ENCODE measurements at places on chromosomes 16 and 17.

GRCh38 chr17:55407641-55408566 is 13.7 kb downstream of the MMD start:
- no peaks in the 10 kb centered on the region for H3K27me3 ChIP-seq
- DNase-seq = no peak
- H3K4me1 ChIP-seq = no peaks in the 10 kb centered on the region
- H3K4me3 ChIP-seq = no peak overlapping the region
- H3K36me3 ChIP-seq = peaks cover 33% of the 10 kb centered on the region

DNA sequence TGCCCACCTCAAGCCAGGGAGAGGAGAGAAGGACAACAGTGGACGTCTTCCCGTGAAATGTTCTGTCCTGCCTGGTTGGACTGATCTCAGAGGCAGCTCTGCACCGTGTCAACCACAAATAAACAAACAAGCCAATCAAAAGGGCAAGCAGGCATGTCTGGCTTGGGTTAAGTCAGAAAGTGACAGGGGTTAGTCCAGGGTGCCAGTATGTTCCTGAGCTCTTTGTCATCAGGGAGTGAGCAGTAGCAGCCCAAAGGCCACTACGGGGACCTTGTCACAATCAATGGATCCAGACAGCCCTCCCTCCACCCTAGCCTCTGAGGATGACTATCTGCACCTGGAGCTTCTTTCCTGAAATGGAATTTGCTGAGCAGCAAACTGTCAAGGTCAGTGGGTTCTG is 35.0 kb downstream of the CNGB1 start:
- H3K4me3 ChIP-seq = no peak overlapping the region
- H3K27me3 ChIP-seq = no peaks in the 10 kb centered on the region
- H3K27ac ChIP-seq = no peak overlapping the region
- DNase-seq = no peak
- no peaks in the 10 kb centered on the region for H3K36me3 ChIP-seq

DNA sequence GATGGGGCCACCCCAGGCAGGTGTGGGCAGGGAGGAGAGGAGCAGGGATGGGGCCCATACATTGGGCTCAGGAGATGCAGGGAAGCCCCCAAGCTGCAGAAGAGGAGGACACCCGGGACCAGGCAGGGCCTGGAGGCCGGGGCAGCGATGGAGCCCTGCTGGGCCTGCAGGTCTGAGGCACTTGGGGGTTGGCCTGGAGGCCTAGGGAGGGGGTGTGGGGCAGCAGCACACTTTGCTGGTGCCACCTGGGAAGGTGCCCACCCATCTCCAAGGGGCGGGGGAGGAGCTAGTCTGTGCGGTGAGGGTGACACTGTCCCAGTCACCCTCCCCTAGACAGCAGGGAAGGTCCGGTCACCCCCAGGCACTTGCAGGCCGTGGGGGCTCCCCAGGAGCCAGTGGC is 6.4 kb upstream of the CCDC57 start:
- no peaks in the 10 kb centered on the region for H3K36me3 ChIP-seq
- no peak overlapping the region for H3K4me3 ChIP-seq
- no peak overlapping the region for H3K27ac ChIP-seq
- H3K4me1 ChIP-seq = peaks cover 28% of the 10 kb centered on the region
- no peak for DNase-seq

- peaks cover 18% of the 10 kb centered on the region for H3K36me3 ChIP-seq
- peaks cover 10% of the 10 kb centered on the region for H3K4me1 ChIP-seq
- H3K27me3 ChIP-seq = no peaks in the 10 kb centered on the region
- H3K4me3 ChIP-seq = peak within 1 kb of the TSS; percentile 65
- H3K27ac ChIP-seq = peak within 1 kb of the TSS; percentile 14
Observed at GRCh38 chr17:81902023-81902652, at the start of gene NPB. Gene NPB (plus strand): TSS chr17:81902238. CDS start chr17:81902278, 40 bp downstream.

GRCh38 chr16:81315271-81316175 is 761 bp downstream of the GAN start:
- no peaks in the 10 kb centered on the region for H3K36me3 ChIP-seq
- H3K4me1 ChIP-seq = no peaks in the 10 kb centered on the region
- H3K27me3 ChIP-seq = no peaks in the 10 kb centered on the region
- peak overlapping the region; percentile 91 for H3K27ac ChIP-seq
- peak; percentile 68 for DNase-seq
- peak overlapping the region; percentile 95 for H3K4me3 ChIP-seq

GRCh38 chr17:68706356-68706920 is 105.3 kb upstream of the FAM20A start:
- no peak for DNase-seq
- H3K4me1 ChIP-seq = no peaks in the 10 kb centered on the region
- no peaks in the 10 kb centered on the region for H3K36me3 ChIP-seq
- no peak overlapping the region for H3K4me3 ChIP-seq

DNA sequence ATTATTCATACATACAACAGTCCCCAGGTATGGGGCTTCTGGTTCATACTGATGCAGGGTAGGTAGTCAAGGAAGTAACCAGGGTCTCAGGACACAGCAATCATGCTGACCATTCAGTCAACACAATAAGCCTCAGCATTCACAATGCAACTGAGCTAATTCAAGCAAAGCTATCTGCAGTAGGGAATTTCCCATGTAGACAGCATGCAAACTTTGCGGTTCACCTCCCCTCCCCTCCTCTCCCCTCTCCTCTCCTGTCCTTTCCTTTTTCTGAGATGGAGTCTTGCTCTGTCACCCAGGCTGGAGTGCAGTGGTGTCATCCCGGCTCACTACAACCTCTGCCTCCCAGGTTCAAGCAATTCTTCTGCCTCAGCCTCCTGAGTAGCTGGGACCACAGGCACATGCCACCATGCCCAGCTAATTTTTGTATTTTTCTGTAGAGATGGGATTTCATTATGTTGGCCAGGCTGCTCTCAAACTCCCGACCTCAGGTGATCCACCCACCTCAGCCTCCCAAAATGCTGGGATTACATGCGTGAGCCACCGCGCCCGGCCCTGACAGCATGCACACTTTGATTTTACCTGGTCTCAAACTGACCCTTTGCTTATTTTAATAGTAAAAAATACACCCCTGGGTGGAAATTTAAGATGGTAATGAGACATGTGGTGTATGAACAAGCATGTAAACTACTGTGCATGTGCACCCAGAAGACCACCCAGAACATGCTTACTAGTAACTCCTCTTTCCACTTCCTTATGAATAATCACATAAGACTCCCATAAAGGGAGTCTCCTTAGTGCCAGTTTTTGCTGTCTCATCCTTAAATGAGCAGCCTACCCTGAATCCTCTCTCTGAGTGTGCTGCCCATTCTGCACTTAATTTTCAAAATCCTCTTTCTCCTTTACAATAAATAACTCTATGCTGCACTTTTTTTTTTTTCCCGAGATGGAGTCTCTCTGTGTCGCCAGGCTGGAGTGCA is 9.3 kb upstream of the RNF135 start:
- peak; percentile 56 for DNase-seq
- no peak overlapping the region for H3K4me3 ChIP-seq
- no peaks in the 10 kb centered on the region for H3K27me3 ChIP-seq
- no peaks in the 10 kb centered on the region for H3K4me1 ChIP-seq
- no peak overlapping the region for H3K27ac ChIP-seq
- H3K36me3 ChIP-seq = no peaks in the 10 kb centered on the region

GRCh38 chr17:82201498-82201910 is 11.1 kb downstream of the CCDC57 start:
- H3K36me3 ChIP-seq = peaks cover 3% of the 10 kb centered on the region
- H3K27ac ChIP-seq = no peak overlapping the region
- H3K4me3 ChIP-seq = no peak overlapping the region
- no peaks in the 10 kb centered on the region for H3K27me3 ChIP-seq
- H3K4me1 ChIP-seq = peaks cover 7% of the 10 kb centered on the region

- no peaks in the 10 kb centered on the region for H3K27me3 ChIP-seq
- DNase-seq = no peak
- no peak overlapping the region for H3K4me3 ChIP-seq
Observed at GRCh38 chr17:18993905-18994526, 10.5 kb downstream of the FAM83G start.

DNA sequence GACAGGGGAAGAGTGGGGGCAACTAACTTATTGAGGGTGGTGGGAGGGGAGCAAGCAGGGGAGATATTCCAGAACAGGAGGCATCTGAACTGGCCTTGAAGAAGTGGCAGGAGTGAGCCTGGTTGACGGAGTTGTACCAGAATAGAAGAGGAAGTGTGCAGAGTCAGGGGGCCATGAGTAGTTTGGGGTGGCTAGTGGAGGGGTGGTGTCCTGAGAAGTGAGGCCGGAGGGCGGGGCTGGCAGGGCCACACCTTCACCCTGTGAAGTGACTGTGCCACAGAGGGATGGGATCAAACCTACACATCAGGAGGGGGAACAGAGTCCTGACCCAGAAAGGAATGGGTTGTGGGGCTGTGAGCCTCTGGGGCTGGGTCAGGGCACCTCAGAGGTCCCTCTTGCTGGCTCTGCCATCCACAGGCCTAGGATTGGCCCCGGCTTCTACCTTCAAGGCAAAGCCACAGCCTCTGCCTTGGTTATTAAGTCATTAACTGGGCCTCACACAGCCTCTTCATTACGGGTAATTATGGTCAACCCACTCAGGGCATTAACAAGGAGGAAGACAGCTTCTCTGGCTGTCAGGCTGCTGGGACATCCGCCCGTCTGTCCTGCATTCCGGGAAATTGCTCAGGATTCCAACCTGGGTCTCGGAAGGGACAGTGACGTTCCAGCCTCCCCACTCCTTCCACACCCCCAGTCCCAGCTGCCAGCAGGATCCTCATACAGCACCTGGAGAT is 12.7 kb downstream of the SPNS2 start:
- no peaks in the 10 kb centered on the region for H3K27me3 ChIP-seq
- H3K36me3 ChIP-seq = no peaks in the 10 kb centered on the region
- no peak for DNase-seq
- peaks cover 24% of the 10 kb centered on the region for H3K4me1 ChIP-seq

DNA sequence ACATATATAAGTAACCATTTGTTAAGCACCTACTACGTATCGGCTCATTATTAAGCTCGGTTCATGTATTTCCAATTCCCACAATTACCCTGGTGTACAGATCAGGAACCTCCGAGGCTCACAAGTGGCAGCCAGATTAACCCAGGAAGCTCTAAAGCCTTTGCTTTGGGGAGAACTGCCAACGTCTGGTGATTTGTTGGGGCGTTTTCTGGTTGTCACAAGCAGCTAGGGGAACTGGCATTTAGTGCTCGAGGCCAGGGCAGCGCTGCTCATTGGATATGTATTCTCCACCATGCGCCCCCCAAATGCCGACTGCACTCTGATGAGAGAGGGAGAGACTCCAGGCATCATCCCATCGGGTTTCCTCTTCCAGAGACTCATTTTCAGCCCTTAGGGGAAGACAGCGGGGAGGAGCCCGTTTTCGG is 541 bp downstream of the ZNF18 start:
- peak overlapping the region; percentile 71 for H3K4me3 ChIP-seq
- DNase-seq = peak; percentile 65
- peak overlapping the region; percentile 88 for H3K27ac ChIP-seq
- H3K36me3 ChIP-seq = peaks cover 12% of the 10 kb centered on the region

GRCh38 chr17:5901731-5902130 is 168.4 kb upstream of the WSCD1 start:
- no peaks in the 10 kb centered on the region for H3K27me3 ChIP-seq
- no peak overlapping the region for H3K27ac ChIP-seq
- no peaks in the 10 kb centered on the region for H3K4me1 ChIP-seq
- no peak overlapping the region for H3K4me3 ChIP-seq
- DNase-seq = no peak

- H3K36me3 ChIP-seq = peaks cover 25% of the 10 kb centered on the region
- no peaks in the 10 kb centered on the region for H3K27me3 ChIP-seq
- H3K4me3 ChIP-seq = no peak overlapping the region
- H3K4me1 ChIP-seq = no peaks in the 10 kb centered on the region
- H3K27ac ChIP-seq = no peak overlapping the region
Observed at GRCh38 chr16:89292443-89293078, 75.1 kb downstream of the ZNF778 start.

DNA sequence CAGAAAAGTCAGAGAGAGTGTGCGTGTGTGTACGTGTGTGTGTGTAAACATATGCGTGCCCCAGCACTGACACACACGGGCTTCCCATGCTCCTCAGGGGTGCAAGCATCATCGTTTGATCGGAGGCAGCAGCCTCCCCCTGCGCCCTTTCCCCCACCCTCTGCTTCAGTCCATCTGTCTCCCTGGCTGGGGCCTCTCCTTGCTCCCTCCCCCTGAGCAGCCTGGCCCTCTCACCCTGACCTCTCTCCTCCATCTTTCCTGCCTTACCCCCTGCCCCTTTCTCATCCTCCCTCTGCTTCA is 4.4 kb downstream of the STX1B start:
- peaks cover 5% of the 10 kb centered on the region for H3K27me3 ChIP-seq
- H3K27ac ChIP-seq = no peak overlapping the region
- no peak for DNase-seq
- no peak overlapping the region for H3K4me3 ChIP-seq
- H3K4me1 ChIP-seq = no peaks in the 10 kb centered on the region
- H3K36me3 ChIP-seq = no peaks in the 10 kb centered on the region

GRCh38 chr17:2707721-2708584 is 3.6 kb downstream of the CLUH start:
- H3K36me3 ChIP-seq = peaks cover 9% of the 10 kb centered on the region
- peak overlapping the region; percentile 95 for H3K4me3 ChIP-seq
- H3K27ac ChIP-seq = peak overlapping the region; percentile 64
- peaks cover 44% of the 10 kb centered on the region for H3K4me1 ChIP-seq
- peak; percentile 23 for DNase-seq

DNA sequence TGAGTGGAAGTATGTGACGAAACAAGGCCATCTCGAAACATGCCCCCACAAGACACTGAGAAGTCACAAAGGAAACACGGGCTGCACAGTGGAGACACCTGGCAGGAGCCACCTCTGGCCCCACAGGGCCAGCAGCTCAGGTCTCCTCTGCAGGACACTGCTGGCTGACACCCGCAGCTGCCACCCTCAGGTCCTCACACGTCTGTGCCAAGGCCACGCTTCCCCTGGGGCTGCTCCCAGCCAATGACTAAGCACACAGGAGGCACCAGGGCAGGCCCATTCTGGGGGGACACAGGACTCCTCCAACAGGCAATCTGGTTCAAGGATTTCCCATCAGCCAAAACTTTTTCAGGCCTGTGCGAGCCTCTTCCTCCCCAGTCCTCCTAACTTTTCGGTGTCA is 36.4 kb downstream of the MBTPS1 start:
- H3K27ac ChIP-seq = no peak overlapping the region
- no peaks in the 10 kb centered on the region for H3K27me3 ChIP-seq
- no peak for DNase-seq

DNA sequence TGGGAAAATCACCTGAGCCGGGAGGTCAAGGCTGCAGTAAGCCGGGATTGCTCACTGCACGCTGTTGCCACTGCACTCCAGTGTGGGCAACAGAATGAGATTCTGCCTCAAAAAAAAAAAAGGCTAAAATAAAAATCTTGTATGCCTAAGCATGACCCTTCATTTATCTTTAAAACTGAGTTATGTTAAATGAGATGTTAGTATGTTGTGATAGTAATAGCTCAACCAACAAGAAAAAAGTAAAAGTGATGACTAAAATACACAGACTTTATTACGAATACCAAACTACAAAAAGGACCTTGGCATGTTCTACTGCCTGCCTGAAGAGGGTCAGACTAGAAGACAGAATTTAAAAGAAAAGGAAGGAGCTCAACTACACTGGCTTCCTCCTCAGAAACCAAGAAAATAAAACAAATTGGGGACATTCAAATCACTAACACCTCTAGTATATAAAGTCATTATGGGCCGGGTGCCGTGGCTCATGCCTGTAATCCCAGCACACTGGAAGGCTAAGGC is 4.4 kb downstream of the SMURF2 start:
- H3K27me3 ChIP-seq = no peaks in the 10 kb centered on the region
- peaks cover 2% of the 10 kb centered on the region for H3K4me1 ChIP-seq
- no peak for DNase-seq
- no peaks in the 10 kb centered on the region for H3K36me3 ChIP-seq
- peak overlapping the region; percentile 35 for H3K27ac ChIP-seq

GRCh38 chr16:56272583-56272894 is 81.2 kb downstream of the GNAO1 start:
- DNase-seq = no peak
- H3K36me3 ChIP-seq = no peaks in the 10 kb centered on the region
- no peak overlapping the region for H3K4me3 ChIP-seq
- H3K4me1 ChIP-seq = peaks cover 10% of the 10 kb centered on the region
- H3K27me3 ChIP-seq = no peaks in the 10 kb centered on the region

All from ascending aorta (tissue), 2 donors.